ENCODE measurements at places on chromosomes 11 and 22. TPM values are rescaled to one million over a fixed set of nuclear protein-coding genes. Genes with fewer than 3 reads are reported as not detected.

- DNase-seq, result no peak
Measured at GRCh38 chr11:9092853-9093778, 1.7 kb upstream of the SCUBE2 start.

DNA sequence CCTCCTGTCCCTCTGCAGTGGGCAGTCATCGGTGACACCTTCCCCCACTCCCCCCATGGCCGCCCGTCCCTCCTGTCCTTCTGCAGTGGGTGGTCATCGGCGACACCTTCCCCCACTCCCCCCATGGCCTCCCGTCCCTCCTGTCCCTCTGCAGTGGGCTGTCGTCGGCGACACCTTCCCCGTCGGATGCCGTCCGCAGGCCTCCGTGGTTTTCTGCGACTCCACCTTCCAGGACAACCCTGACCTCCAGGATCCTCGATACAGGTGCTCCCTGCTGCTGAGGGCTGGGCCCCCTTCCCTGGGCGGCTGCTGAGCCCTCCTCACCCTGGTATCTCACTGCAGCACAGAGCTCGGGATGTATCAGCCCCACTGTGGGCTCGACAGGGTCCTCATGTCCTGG is 2.2 kb downstream of the MIOX start:
- no peak for DNase-seq

GRCh38 chr22:32648486-32648885 is 153.0 kb upstream of the TIMP3 start:
- no peak for DNase-seq

- DNase-seq, result no peak
Measured at GRCh38 chr11:118412921-118413320, 11.5 kb downstream of the ATP5MG start.

- no peak for DNase-seq
Measured at GRCh38 chr11:56842814-56843794, 94.6 kb upstream of the OR9G4 start.

GRCh38 chr22:41398921-41399320 is 17.2 kb downstream of the TEF start:
- DNase-seq, result no peak

The MS4A15 gene
- not detected for total RNA-seq

The IGF2 gene
- total RNA-seq, result 88.2 TPM

The MPZL3 gene
- 2.6 TPM for total RNA-seq

The PLEKHB1 gene
- 6.1 TPM for total RNA-seq

The TTC36 gene
- total RNA-seq, result 1.2 TPM

Measured in left ventricle myocardium superior (tissue), 1 donor.